ENCODE measurements at places on chromosomes 6 and 20.

GRCh38 chr6:46370622-46371021, 120.6 kb downstream of the RCAN2 start:
- no peak for DNase-seq

DNA sequence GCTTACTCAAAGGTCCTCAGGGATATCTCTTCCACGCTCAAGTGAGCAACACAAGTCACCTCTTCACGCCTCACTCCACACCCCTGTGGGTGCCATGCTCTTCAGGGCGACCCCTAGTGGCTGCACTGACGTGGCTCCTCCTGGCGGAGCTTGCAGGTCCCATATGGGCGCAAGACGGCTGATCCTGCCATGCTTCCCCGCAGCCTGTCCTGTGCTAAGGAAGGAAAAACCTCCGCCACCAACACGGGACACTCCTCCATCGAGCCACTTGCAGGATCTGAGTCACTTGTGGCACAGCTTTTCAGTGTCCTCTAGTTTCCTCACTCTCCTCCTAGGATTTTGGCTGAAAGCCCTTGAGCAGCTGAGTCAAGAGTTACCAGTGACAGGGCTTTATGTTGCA, 90.7 kb downstream of the KHDC1L start:
- DNase-seq, result peak; percentile 15

GRCh38 chr6:45377554-45378333, at the start of gene SUPT3H:
Gene SUPT3H (minus strand): TSS chr6:45377934.
- peak; percentile 92 for DNase-seq

GRCh38 chr20:39588148-39588757, 626.1 kb downstream of the DHX35 start:
- DNase-seq, result no peak

- peak; percentile 5 for DNase-seq
These were observed 117.3 kb downstream of the CRYBG1 start for GRCh38 chr6:106477790-106478189.

DNA sequence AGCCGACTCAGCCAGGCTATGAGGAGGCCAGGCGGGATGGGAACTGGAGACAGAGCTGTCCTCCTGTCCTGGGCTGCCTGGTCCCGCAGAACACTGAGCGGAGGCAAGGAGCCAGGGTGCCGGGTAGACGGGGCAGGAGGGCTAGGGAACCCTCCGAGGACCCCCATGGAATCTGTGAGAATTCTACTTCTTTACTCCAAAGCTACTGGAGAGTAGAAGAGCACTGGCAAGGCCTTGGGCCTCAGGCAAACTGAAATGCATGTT, 14.9 kb downstream of the DACT2 start:
- no peak for DNase-seq

DNA sequence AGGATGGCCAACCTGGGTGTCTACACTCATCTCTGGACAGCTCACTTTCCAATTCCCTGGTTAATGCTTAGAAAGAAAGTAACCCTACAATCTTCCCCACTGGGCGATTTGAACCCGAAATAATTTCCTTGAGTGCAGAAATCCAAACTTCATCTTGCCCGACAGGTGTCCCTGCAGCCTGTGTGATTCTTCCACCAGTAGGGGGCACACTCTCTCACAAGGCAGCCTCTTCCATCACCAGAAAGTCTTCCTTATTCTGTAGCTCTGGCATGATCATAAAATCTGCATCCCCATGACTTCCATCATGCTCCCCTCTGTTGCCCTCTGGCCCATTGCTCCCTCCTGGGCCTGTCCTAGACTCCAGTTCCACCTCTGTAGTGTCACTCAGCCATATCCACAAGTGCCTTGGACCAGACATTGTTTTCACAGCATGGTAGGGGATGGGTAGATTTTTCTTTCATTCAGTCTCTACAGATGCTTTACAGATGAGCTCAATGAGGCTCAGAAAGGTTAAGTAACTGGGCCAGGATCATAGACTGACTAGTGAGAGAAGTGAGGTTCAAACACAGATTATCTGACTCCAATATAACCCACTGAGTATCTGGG, 170.4 kb upstream of the SPTLC3 start:
- no peak for DNase-seq
